PC-9 (cell line): ENCODE measurements at places on chromosomes 3 and 15. TPM values are rescaled to one million over a fixed set of nuclear protein-coding genes. Genes with fewer than 3 reads are reported as not detected.

NAALADL2 gene
- total RNA-seq = 10.6 and 12.8 TPM in 2 replicates

- DNase-seq = no peak
- H3K4me3 ChIP-seq = no peak overlapping the region
- peaks cover 40% of the 10 kb centered on the region for H3K4me1 ChIP-seq
Observed at GRCh38 chr15:69718436-69718835, 265.8 kb downstream of the RPLP1 start.

GRCh38 chr3:3503411-3503810, 295.8 kb upstream of the LRRN1 start:
- no peak for DNase-seq
- H3K4me3 ChIP-seq = no peak overlapping the region
- no peak overlapping the region for H3K27ac ChIP-seq
- H3K36me3 ChIP-seq = no peaks in the 10 kb centered on the region

GRCh38 chr3:138338811-138339210, 9.2 kb upstream of the NME9 start:
- no peak overlapping the region for H3K4me3 ChIP-seq
- no peak overlapping the region for H3K27ac ChIP-seq
- H3K36me3 ChIP-seq = no peaks in the 10 kb centered on the region
- H3K4me1 ChIP-seq = no peaks in the 10 kb centered on the region
- H3K27me3 ChIP-seq = peaks cover 10% of the 10 kb centered on the region

DNA sequence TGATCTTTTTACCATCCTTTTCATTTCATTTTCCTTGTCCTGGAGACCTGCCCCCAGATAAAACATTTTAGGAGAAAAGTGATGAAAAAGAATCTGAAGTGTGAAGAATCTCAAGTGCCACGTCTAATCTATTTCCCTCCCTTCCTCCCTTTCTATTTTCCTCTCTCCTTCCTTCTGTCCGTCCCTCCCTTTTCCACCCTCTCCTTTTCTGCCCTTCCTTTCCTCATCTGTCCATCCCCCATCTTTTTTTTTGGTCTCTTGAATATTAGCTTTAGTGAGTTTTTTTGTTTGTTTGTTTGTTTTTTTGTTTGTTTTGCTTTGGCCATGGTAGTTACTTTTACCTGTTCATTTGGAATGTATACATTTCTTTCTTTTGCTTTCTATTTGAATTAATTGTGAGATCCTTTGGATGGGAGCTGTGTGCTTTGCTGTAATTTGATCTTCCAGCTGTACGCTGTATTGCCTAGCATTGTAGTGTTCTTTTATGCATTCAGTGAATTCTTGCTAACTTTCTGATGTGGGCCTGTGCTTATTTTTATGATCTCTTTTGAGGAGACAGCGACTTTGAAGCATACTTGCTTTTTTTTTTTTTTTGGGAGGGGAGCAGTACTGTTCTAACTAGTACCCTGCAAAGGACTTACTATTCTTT, 19.2 kb downstream of the CDIN1 start:
- no peak for DNase-seq
- no peak overlapping the region for H3K27ac ChIP-seq
- H3K27me3 ChIP-seq = no peaks in the 10 kb centered on the region
- no peak overlapping the region for H3K4me3 ChIP-seq
- H3K4me1 ChIP-seq = no peaks in the 10 kb centered on the region

DNA sequence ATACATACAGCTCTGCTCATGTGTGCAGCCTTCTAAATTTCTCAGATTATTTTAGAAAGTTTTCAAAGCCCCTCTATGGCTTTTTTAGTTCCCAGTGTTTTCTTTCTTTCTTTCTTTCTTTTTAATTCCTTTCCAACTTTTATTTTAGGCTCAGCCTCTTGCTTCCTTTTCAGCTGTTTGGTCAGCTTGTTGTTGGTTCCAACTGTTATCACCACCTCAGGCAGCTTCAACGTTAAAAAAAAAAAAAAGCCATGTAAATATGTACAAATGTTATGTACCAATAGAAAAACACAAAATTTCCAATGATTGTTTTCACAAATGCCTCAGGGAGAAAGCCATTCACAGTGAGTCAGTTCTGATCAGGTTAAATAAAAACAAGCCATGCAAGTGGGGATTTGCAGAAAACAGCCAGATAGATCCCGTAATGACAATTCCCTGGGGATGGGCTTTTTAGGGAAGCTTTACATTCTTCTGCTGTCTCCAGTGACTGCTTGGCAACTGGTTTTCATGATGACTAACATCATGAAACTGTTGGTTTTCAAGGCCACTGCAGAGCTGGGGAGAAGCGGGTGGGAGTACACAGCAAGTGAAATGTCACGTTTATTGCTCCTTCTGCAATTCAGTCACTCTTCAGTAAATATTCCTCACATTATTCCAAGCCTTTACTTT, 908.4 kb downstream of the EPHA3 start:
- no peaks in the 10 kb centered on the region for H3K36me3 ChIP-seq
- H3K27me3 ChIP-seq = no peaks in the 10 kb centered on the region
- peak overlapping the region; percentile 70 for H3K27ac ChIP-seq
- DNase-seq = peak; percentile 81
- peak overlapping the region; percentile 19; the same call in 1 of the 2 replicates for H3K4me3 ChIP-seq
- peaks cover 32% of the 10 kb centered on the region for H3K4me1 ChIP-seq

STT3B gene
- total RNA-seq = 110 and 155 TPM in 2 replicates

GRCh38 chr3:189813647-189814240, 182.6 kb downstream of the TP63 start:
- H3K27ac ChIP-seq = no peak overlapping the region
- H3K4me1 ChIP-seq = no peaks in the 10 kb centered on the region
- no peaks in the 10 kb centered on the region for H3K36me3 ChIP-seq
- no peaks in the 10 kb centered on the region for H3K27me3 ChIP-seq
- no peak overlapping the region for H3K4me3 ChIP-seq

GRCh38 chr15:58213587-58214338, 75.6 kb downstream of the AQP9 start:
- H3K4me3 ChIP-seq = no peak overlapping the region
- H3K36me3 ChIP-seq = no peaks in the 10 kb centered on the region
- no peak for DNase-seq
- no peaks in the 10 kb centered on the region for H3K4me1 ChIP-seq
- H3K27ac ChIP-seq = no peak overlapping the region

DNA sequence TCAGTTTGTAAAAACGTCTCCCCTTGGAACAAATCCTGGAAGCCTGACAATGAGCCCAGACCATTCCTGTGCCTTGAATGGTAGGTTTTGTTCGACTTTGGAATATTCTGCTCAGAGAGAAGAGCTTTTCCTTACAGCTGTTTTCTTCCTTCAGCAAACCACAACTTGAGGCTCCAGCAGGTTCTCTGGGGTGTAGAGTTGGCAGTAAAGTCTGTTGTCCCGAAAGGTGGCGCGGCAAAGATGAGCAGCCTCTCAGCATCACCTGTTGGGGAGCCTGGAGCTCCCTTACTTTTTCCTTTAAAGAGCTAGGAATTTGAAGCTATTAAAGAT, 65.4 kb downstream of the BOC start:
- H3K4me3 ChIP-seq = no peak overlapping the region; the same call in 1 of the 2 replicates
- H3K36me3 ChIP-seq = no peaks in the 10 kb centered on the region
- 0 out of 2 replicates have a peak, but pooled peaks cover 8% of the 10 kb centered on the region for H3K4me1 ChIP-seq
- DNase-seq = no peak
- H3K27ac ChIP-seq = peak overlapping the region; percentile 53

TRPM1 gene
- total RNA-seq = not detected in 2 replicates

DNA sequence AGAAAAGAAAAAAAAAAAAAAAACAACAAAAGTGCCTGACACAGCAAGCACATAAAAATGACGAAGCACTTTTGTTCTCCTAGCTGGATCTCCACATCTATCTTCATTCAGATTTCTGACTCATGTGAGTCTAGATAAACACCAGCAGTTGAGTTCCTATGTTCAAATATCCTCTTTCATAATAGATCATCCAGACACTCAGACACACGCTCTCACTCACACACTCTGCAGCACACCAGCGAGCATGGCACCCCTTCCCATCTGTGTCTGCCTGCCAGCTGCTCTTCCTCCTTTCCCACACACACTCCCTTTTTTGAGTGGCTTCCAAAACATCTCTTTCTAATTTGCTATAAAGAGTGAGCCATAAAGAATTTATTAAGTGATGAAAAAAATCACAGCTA, 19.8 kb upstream of the CELF6 start:
- no peaks in the 10 kb centered on the region for H3K27me3 ChIP-seq
- DNase-seq = peak; percentile 49
- no peaks in the 10 kb centered on the region for H3K36me3 ChIP-seq
- peak overlapping the region; percentile 17 for H3K27ac ChIP-seq

SOX14 gene
- not detected in 2 replicates for total RNA-seq

VPS18 gene
- 9.6 and 9.9 TPM in 2 replicates for total RNA-seq

ACSBG1 gene
- 0.48 and 1.2 TPM in 2 replicates for total RNA-seq

DNA sequence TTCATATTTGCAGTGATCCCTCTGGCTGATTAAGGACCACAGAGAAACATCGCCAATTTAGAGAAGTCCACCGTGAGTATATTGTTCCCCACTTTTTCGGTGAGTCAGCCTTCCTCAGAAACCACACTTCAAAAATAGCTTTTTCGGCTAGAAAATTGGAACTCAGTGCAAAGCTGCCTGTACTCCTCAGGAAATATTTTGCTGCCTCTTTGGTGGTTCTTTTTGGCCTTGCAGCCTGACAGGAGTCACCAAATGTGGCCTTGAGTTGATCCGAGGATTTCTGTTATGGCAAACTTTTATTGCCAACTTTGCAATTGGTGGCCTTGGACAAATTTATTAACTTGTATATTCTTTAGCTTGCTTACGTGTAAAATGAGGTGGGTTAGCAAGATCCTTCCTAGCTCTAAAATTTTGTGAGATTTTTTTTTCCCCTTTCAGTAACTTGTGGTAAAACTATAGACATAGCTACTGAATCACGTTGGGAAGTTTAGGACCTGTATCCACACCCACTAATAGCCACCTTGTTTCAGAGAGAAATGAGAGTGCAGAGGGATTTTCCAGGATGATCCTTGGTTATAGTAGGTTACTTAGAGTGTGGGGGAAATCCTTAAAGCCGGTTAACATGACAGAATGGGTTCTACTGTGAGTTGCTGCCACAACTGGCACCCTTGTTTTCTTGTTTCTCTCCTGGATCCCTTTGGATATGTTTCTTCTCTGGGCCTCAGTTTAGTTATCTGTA, 9.9 kb downstream of the ARL6IP5 start:
- H3K36me3 ChIP-seq = peaks cover 4% of the 10 kb centered on the region; the same call in 1 of the 2 replicates
- DNase-seq = no peak
- H3K27ac ChIP-seq = no peak overlapping the region
- H3K27me3 ChIP-seq = no peaks in the 10 kb centered on the region
- no peak overlapping the region for H3K4me3 ChIP-seq

GRCh38 chr3:59809710-59810444, 760.1 kb upstream of the CFAP20DC start:
- no peaks in the 10 kb centered on the region for H3K27me3 ChIP-seq
- H3K27ac ChIP-seq = peak overlapping the region; percentile 89
- H3K4me3 ChIP-seq = no peak overlapping the region
- H3K36me3 ChIP-seq = no peaks in the 10 kb centered on the region
- DNase-seq = no peak

ZNF620 gene
- 4.1 and 4.7 TPM in 2 replicates for total RNA-seq

- no peaks in the 10 kb centered on the region for H3K36me3 ChIP-seq
- no peak overlapping the region for H3K4me3 ChIP-seq
- H3K27ac ChIP-seq = no peak overlapping the region
- DNase-seq = no peak
- peaks cover 8% of the 10 kb centered on the region; the same call in 1 of the 2 replicates for H3K4me1 ChIP-seq
Observed at GRCh38 chr3:126423191-126424038, 28.7 kb downstream of the CFAP100 start.
